ENCODE measurements at places on chromosomes 4 and X.

DNA sequence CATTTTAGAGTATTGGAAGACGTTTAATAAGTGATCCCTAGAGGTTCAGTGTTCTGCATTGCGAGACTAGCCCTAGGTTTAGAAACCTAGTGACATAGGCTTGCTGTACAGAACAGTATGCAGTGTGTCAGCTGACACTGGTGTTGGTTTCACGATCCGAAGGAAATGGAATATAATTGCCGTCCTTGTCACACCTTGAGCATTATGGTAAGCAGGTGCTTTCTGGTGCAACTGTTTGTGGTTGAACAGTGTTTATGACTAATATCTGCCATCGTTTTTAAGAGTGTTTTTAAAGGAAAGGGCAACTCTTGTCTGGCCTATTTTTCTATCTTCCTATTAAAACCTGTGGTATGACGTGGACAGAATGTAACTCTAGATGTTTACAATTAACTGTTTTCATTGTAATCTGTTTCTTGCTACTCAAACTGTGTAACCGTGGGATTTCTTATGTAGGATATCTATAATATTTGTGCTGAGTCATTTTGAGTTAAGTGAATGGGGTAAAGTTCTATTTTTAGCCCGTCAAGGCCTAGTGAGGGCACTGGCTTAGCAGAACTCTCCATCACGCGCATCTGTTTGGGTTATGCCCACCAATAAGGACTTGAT, 53.8 kb upstream of the TBC1D14 start:
- no peak for DNase-seq

DNA sequence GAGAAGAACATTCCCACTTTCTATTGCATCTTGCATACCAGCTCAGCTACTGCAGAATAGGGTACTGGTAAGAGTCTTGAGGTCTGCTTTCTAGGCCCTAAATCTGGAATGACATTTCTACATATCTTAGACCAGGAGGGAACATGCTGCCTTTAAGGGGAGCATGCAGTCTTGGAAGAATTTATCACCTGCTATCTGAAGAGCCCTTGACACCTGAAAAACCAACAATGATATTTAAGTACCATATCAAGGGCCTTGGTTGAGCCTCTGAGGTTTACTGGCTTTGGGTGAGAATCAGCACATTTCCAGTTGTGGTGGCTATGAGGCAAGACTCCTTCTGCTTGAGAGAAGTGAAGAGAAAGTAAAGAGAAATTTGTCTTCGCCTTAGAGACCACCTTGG, 436.8 kb upstream of the SPANXN1 start:
- DNase-seq, result no peak

DNA sequence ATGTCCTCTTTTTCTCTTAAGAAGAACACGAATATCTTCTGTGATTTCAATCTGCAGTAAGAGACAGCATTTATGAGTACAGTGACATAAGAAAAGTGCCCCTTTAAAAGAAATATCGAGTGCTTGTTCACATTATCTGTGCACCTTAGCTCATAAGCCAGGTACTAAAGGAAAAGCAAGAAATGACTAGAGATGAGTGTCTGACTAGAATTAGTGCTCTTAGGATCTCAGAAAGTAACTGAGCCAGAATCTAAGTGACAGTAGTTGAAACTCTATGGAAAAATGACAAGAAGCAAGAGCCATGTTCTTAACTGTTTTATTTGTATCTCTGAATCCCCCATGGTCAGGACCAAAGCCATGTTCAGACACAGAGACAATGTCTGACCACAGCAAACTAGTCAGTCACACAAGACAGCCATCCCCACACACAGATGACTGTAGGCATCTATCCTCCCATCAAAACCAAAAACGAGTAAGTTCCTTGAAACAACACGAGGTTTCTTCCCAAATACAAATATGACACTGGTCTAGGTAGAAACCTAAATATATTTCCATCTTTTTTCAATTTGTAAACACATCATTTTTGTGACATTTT, 36.8 kb downstream of the ACSL4 start:
- DNase-seq, result no peak

DNA sequence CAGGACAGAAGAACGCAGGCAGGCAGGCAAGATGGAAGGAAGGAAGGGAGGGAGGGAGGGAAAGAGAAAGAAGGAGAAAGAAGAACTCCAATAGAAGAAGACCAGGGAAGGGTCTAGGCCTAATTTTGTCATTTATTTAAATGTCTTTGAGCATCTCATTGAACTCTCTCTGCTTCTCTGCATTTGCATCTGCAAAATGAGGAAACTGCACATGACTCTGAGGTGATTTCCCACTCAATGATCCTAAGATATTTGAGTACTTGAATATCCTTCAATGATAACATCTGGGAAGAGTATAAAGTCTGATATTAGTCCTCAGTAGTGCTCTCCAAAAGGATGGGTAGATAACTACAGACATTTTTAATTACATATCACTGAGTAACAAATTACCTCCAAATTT, 33.1 kb upstream of the RBPJ start:
- no peak for DNase-seq

DNA sequence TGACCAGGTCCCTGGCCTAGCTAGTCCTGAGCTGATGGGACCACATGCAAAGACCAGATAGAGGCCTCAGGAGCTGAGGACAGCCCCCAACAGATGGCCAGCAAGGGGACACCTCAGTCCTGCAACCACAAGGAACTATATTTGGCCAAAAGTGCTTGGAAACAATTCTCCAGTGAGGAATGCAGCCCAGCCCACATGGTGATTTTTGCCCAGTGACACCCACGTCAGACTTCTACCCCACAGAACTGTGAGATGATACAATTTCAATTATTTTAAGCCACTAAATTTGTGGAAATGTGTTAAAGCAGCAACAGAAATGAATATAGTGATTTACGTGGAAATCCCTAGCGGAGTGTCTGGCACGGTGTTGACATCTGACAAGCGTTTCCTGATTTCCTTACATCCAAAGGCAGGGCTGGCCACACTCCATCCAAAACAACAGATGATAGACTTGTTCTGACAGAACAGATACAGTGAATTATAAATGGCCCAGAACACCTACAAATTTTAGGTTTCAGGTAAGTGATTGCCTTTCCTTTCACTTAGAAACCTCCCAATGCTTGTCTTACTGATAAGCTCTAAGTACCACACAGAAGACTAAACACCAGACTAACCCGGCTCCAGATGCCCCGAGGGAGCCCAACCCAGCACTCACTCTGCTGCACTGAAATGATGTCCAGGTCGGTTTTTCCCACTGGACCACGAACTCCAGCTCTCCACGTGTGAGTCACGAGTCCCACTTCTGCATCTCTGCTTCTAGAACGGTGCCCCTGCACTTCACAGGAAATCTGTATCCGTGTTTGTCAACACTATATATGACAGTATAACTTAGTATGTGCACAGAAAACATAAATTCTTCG, 5.8 kb downstream of the AFAP1 start:
- DNase-seq, result peak; percentile 70

GRCh38 chr4:24594887-24595286, 10.5 kb upstream of the DHX15 start:
- no peak for DNase-seq

DNA sequence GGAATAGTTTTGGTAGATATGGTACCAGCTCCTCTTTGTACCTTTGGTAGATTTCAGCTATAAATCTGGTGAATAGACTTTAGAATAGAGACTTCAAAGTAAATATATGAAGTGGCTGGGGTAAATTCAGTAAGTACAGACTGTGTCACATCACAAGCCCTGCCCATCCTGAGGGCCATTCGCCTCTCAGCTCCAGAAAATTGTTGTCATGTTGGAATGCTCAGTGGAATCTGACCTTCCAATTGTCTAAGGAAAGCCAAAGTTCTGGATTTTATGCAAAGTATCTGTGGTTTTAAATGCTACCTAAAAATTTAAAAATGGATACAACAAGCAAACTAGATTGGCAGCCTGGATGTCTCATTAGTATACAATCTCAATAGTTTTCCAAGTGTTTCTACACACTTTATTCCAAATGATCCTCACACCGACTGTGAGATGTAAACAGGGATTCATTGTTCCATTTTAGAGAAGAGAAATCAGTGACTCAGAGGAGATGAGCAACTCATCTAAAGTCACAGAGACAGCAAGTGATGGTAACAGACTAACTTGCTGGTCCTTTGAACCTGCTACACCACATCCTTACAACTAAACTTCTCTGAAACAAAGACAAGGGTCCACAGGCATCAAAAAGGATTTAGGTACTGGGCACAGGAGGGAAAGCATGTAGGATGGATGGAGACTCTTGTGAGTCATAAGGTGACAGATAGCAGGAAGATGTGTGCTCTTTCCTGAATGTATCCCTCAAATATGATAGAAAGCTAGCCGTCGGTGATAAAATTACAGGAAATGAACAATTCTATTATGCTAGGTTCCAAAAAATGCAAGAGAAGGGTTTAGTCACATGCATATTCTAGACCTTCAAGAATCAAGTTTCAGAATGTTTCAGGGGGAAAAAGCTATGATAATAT, 127.3 kb downstream of the ATP10D start:
- no peak for DNase-seq

DNA sequence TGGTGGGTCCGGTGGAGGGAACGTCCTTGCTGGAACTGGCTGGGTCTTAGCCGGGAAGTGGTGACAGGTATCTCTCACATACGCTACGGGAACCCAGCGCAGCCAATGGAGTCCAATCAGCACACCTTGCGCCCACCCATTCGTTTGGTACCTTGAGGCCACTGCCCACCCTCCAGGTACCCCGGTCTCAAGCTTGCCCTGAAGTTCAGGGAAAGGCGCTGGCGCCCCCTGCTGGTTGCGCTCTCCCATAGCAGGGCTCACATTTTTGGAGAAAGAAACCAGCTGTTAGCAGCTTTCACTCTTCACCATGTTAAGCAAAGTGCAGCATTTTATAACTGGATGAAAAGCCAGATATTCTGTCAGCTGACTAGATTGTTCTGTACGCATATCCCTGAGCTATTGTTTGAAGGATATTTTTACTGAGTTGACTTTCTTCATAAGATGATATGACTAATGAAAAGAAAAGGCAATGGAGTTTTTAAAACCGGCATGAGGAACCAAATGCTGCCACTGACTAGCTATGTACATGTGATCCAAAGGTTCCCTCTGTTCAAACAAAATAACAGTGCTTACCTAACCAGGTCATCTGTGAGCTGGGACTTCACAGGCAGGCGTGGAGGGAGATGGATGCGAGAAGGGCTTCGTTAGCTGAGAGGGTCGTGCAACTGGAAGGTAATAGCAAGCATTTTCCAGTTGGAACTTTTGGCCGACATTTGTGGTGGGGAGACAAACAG, 43.7 kb downstream of the OTOP1 start:
- peak; percentile 47 for DNase-seq
